Airway epithelial cell (primary cell): ENCODE measurements at places on chromosomes 13 and 19. TPM values are rescaled to one million over a fixed set of nuclear protein-coding genes. Genes with fewer than 3 reads are reported as not detected.

STAP2 gene
- 105 and 110 TPM in 2 replicates for total RNA-seq

CGB3 gene
- not detected in 2 replicates for total RNA-seq

MAP4K1 gene
- 0.09 TPM in 1 of 2 replicates, not detected in the other for total RNA-seq

IGFL1 gene
- total RNA-seq: 0.37 and 0.85 TPM in 2 replicates

ZNF627 gene
- total RNA-seq: 7.1 and 9.6 TPM in 2 replicates

KLF1 gene
- total RNA-seq: not detected in 2 replicates
